NCI-H2171 (cell line): ENCODE measurements at places on chromosomes 13 and 19.

- no peak for DNase-seq
Measured at GRCh38 chr19:15609261-15609660, 5.8 kb upstream of the CYP4F8 start.

DNA sequence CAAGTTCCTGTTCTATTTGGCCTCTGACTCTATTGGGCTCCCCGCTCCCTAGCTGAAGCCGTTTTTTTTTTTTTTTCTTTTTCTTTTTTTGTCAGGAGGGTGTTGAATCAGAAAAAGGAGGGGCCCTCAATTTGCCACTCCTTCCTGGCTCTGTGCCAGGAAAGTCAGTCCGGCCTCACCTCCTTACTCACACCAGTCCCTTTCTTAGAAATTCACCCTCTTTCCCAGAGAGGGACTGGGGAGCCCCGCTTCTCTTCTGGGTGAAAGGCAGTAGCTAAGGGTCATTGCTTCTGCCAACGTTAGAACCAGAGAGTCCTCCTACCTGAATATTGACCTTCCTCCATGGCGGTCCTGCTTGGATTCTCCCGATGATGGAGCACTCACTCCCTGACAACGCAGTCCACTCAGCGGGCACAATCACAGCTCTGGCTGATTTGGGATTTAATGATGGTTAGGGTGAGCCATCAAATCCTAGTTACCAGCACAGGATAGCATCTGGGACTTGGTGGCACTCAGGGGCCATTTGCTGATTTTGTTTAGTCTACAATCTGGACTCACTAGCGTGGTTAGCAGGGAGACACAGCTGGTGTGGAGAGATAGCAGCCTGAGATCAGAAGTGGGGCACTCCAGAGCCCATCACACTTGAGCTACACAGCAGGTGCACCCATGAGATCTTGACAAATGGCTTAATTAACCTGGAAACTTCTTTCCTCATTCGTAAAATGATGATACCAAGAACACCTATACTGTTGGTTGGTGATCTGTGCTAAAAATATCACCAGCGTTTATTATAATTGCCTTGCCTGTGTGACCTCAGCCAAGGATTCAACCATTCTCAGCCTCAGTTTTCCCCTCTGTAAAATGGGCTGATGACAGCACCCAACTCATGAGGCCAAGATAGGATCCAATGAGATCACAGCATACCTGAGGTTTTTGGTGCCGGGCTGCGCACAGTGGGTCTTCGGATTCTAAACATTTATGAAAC, 2.2 kb downstream of the FCER2 start:
- DNase-seq = peak; percentile 14

- peak; percentile 31 for DNase-seq
Measured at GRCh38 chr19:5130371-5131030, 161.6 kb downstream of the KDM4B start.

DNA sequence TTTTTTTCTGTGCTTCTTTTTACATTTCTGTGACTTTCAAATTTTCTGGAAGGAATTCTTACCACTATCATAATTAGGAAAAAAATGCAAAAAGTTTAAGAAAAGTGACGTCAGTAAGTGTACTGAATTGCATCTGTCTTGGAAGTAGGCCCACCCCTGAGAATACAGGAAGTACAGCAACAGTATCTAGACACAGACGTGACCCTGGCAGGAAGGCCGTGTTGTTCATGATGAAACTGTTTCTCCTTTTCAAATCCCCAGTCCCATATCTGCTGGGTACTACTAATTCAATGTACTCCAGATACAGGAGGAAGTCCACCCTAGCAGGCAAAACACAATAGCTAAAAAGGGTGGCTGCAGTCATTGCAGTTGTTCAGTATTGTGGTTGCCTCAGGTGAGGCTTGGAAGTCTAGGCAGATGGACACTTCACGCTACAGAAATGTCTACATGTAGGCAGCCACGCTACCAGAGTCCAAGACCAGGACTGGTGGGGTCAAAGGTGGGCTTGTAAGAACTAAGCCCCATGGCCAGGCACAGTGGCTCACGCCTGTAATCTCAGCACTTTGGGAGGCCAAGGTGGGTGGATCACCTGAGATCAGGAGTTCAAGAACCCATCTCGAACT, 49.6 kb upstream of the MED4 start:
- DNase-seq = no peak

- DNase-seq = no peak
Measured at GRCh38 chr19:47444388-47444821, 25.1 kb upstream of the MEIS3 start.

GRCh38 chr13:93466502-93467036, 240.0 kb downstream of the GPC6 start:
- no peak for DNase-seq
